Activated naive CD8-positive, alpha-beta T cell treated with anti-CD3 and anti-CD28 coated beads, Interleukin-2, amount 10 ng/mL, durations not matched to agents 7 days and 5 days (primary cell): ENCODE measurements at places on chromosomes 13 and 19. TPM values are rescaled to one million over a fixed set of nuclear protein-coding genes. Genes with fewer than 3 reads are reported as not detected.
A peak's percentile ranks its signal among the peaks of the same experiment; 100 is the strongest.

DNA sequence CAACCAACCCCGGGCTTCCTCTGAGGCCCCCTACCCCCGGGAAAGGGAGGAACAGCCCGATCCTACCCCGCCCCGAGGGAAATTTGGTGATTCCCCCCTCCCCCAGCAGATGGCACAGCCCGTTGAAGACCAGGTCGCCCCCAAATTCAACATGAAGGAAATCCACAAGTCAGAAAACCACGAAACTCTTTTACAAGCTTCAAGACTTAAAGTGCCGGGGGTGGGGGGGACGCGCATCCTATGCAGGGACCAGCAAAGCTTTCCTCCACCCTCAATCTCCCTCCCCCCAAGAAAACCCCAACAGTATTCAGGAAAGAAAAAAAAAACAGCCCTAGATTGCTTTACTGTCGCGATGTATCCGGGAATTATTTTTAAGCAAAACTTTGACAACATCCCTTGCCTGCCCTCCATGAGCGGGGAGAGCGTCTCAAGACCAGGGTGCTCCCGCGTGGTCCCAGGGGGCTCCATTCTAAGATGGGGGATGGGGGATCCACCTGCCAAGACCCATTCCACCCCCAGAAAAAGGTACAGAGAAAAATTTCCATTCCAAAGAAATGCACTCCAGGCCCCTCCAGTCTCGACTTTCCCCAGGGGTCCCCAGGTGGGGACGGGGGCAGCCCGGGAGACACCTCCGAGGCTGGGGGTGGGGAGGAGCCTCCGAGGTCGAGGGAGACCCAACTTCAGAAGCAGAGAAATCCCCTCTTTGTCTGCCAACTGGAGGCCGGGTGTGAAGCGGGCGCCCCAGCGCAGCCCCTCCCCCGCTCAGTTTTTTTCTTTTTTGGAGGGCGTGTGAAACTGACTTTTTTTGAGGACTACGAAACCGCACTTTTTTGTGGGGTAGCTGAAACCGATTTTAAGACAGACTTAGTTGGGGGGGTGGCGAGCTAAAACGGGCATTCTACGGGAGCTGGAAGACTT is 1.5 kb downstream of the TCF3 start:
- peaks cover 11% of the 10 kb centered on the region for H3K4me1 ChIP-seq
- peak overlapping the region; percentile 95 for H3K27ac ChIP-seq
- no peaks in the 10 kb centered on the region for H3K27me3 ChIP-seq
- peaks cover 2% of the 10 kb centered on the region for H3K36me3 ChIP-seq
- peak; percentile 72 for DNase-seq
- H3K4me3 ChIP-seq: peak overlapping the region; percentile 79

ITGBL1 gene
- not detected for total RNA-seq

DNA sequence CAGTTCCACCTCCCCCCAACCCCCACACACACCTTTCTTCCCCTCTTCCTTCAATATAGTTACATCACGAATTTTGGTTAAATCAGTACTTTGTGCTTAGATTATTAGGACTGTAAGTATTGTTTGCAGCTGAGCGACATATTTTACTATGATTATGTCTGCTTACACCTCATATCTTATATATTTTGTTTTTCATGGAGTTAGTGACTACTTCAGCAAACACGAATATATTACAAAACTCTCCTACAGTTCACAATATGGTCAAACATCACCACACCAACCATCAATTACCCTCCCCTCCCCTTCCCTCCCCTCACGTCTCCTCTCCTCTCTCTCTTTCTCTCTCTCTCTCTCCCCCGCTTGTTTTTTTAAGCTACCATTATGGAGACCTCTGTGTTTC is 152.9 kb downstream of the TBC1D4 start:
- no peaks in the 10 kb centered on the region for H3K36me3 ChIP-seq
- peaks cover 17% of the 10 kb centered on the region for H3K4me1 ChIP-seq
- no peaks in the 10 kb centered on the region for H3K27me3 ChIP-seq
- no peak overlapping the region for H3K27ac ChIP-seq
- H3K4me3 ChIP-seq: no peak overlapping the region
- no peak for DNase-seq

- no peaks in the 10 kb centered on the region for H3K36me3 ChIP-seq
- peak overlapping the region; percentile 8 for H3K27ac ChIP-seq
- H3K4me1 ChIP-seq: peaks cover 33% of the 10 kb centered on the region
- DNase-seq: no peak
- peaks cover 1% of the 10 kb centered on the region for H3K27me3 ChIP-seq
Observed at GRCh38 chr19:6059988-6060599, 50.2 kb downstream of the RFX2 start.

DNA sequence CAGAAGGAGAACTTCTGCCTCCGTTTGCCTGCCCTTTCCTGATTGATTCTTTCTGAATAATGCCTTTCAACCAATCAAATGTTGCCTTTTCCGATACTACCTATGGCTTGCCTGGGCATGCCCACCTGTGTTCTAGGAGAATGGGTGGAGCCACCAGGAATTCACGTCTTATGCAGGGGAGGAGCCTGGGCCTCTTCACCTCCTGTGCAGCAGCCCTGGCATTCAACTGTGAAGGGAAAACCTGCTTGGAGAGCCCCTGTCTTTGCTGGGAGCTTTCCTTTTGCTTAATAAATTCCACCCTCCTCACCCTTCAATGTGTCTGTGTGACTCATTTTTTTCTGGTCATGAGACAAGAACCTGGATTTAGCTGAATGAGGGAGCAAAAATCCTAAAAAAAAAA is 730.7 kb downstream of the UQCRFS1 start:
- H3K27me3 ChIP-seq: no peaks in the 10 kb centered on the region
- DNase-seq: no peak
- no peak overlapping the region for H3K27ac ChIP-seq

RASGRP4 gene
- total RNA-seq: 0.80 TPM

- H3K4me3 ChIP-seq: no peak overlapping the region
- H3K27me3 ChIP-seq: peaks cover 3% of the 10 kb centered on the region
- no peaks in the 10 kb centered on the region for H3K36me3 ChIP-seq
Observed at GRCh38 chr13:33369073-33369472, 83.5 kb upstream of the STARD13 start.

DNA sequence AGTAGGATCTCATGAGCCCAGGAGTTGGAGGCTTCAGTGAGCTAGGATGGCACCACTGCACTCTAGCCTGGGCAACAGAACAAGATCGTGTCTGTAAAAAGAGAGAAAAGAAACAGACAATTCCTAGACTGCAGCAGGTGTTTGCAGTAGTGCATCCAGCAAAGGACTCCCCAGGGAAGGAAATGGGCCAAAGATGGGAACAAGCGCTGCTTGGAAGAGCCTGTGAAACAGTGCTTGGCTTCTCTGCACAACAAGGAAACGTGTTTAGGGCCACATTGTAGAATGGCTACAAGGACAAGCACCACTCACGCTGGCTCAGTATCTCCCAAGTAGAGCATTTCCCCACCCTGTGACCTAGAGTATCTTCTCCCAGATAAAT is 35.5 kb upstream of the LDLR start:
- peaks cover 2% of the 10 kb centered on the region for H3K36me3 ChIP-seq
- H3K4me3 ChIP-seq: no peak overlapping the region
- H3K27ac ChIP-seq: no peak overlapping the region
- no peaks in the 10 kb centered on the region for H3K27me3 ChIP-seq

DNA sequence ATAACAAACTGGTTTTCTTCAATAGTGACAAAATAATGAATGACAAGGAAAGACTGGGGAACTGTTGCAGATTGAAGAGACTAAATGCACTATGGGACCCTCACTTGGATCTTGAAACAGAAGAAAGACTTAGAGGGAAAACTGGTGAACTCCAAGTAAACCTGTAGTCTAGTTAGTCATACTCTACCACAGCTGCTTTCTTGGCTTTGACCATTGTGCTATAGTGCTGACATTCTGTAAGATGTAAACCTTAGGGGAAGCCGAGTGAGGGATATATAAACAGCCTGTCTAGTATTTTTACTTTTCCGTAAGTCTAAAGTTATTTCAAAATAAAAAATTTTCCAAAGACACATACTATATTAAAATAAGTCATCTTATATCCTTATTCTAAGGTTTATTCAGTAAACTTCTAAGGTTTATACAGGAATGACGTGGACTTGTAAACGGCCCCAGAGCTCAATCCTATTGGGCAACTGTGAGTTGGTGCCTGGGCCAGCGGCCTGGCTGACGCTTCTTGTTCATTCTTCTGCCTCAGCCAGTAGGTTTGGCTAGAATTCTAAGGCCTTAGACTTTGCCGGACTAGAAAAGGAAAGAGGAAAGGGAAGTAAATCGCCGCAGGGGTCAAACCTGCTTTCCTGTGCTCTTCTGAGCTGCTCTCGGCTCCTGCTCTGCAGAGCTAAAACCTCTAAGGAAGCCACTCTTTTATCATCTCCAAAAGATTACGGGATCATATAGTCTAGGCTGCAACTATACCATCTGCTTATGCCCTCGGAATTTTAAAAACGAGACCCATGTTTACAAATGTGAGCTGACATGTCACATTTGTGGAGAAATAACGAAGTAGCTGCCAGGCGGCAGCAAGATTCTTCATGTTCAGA is 33.6 kb upstream of the UBE2L5 start:
- H3K36me3 ChIP-seq: no peaks in the 10 kb centered on the region
- peaks cover 2% of the 10 kb centered on the region for H3K27me3 ChIP-seq
- H3K27ac ChIP-seq: peak overlapping the region; percentile 88
- no peak for DNase-seq
- H3K4me3 ChIP-seq: peak overlapping the region; percentile 74

GRCh38 chr13:68176475-68176874 is 946.3 kb upstream of the PCDH9 start:
- DNase-seq: no peak
- no peaks in the 10 kb centered on the region for H3K27me3 ChIP-seq
- H3K4me1 ChIP-seq: no peaks in the 10 kb centered on the region

DNA sequence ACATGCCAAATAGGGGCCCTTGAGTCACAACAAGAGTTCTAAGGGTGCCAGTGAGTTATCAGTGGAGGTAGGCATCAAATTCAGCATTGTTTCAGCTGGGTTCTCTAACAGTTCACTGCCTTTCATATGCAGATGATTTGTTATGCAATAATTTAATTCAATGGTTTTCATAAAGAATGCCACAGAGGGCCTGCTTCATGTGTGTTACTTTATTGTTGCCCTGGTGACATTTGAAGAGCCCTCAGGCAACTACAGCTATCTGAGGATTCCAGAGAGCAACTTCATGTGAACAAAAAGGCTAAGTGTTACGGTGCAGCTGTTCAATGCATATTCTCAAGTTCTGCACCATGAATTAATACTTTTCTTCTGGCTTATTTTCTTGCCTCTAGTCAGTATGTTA is 43.1 kb upstream of the STARD13 start:
- no peak overlapping the region for H3K4me3 ChIP-seq
- no peaks in the 10 kb centered on the region for H3K36me3 ChIP-seq
- no peak overlapping the region for H3K27ac ChIP-seq
- no peak for DNase-seq
- H3K27me3 ChIP-seq: no peaks in the 10 kb centered on the region

GRCh38 chr13:32632343-32632909 is 46.2 kb downstream of the PDS5B start:
- peaks cover 23% of the 10 kb centered on the region for H3K36me3 ChIP-seq
- DNase-seq: no peak
- no peaks in the 10 kb centered on the region for H3K27me3 ChIP-seq
